Stimulated activated naive CD4-positive, alpha-beta T cell (primary cell): ENCODE measurements at places on chromosomes 1 and 21.

GRCh38 chr1:26015358-26015757 lies 6.2 kb upstream of the EXTL1 start:
- DNase-seq = no peak

- no peak for DNase-seq
These were observed 57.6 kb upstream of the PPM1J start for GRCh38 chr1:112772781-112773180.

GRCh38 chr1:53763911-53764310 lies 24.9 kb upstream of the GLIS1 start:
- DNase-seq = no peak

DNA sequence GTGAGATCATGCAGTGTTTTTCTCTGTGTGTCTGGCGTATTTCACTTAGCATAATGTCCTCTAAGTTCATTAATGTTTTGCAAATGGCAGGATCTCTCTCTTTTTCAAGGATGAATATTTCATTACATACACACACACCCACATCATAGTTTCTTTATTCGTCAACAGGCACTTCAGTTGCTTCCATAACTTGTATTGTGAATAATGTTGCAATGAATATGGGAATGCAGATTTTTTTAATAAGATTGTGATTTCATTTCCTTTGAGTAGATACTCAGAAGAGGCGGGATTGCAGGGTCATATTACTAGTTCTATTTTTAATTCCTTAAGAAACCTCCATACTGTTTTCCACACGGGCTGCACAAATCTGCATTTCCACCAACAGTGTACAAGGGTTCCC lies 134.0 kb downstream of the CLEC20A start:
- no peak for DNase-seq

- DNase-seq = no peak
These were observed 73.9 kb upstream of the RGL1 start for GRCh38 chr1:183730886-183731573.

GRCh38 chr1:176552999-176553398 lies 90.0 kb downstream of the PAPPA2 start:
- no peak for DNase-seq

GRCh38 chr1:178310685-178311105 lies 186.1 kb downstream of the CLEC20A start:
- no peak for DNase-seq

DNA sequence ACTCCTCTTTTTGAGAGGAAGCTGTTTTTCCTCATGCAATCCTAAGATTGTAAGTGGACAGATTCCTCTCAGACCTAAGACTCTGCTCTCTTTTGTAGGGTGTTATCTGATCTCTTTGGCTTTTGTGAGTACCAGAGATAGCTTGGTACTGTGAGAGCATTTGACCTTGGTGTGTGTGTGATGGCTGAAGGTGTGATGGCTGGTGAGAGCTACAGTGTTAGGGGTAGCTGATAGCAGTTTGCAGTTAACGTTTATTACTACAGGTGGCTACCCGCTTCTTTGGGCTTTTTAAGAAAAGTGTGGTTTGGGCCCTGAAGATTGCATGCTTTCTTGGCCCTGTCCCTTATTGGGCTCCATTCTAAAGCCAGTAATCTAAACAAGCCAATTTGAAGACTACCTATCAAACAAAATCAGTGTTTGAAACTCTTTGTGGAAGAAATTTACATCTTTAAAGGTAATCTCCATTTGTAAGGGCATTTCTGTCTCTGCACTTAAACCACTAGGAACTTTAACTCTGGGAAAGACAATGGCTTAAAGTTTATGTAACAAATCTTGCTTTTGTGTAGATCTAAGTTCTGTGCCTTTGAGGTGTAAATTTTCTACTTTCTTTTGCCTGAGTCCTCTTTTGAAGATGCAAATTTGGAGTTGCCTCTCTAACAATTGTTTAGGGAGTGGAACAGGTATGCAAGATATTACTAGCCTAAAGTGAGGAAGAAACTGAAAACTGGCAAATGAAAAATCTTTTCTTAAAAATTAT lies 85.3 kb upstream of the SERBP1 start:
- DNase-seq = no peak

DNA sequence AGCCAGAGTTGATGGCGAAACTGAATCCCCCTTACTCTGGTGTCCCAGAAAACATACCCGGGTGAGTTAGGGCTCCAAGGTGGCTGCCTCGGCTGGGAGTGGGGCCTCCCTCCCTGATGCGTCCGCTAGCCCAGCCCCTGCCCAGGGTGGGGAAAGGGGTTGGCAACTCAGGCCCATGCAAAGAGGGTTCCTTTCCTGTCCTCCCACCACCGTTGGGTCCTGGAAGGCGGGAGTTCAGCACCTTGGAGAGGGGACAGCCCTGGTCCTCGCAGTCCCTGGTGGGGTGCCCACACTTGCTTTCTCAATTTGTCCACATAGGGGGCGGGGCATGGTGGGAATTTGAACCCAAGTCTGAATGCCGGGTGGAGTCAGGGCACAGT lies 6.1 kb downstream of the SRM start:
- no peak for DNase-seq

GRCh38 chr21:17441370-17441769 lies 71.5 kb upstream of the CXADR start:
- no peak for DNase-seq

GRCh38 chr1:27306892-27307761 lies 14.8 kb upstream of the TMEM222 start:
- DNase-seq = no peak

GRCh38 chr1:212623603-212624002 lies 15.0 kb downstream of the ATF3 start:
- DNase-seq = no peak

- DNase-seq = no peak
These were observed 14.0 kb downstream of the PRDM15 start for GRCh38 chr21:41865002-41865777.

DNA sequence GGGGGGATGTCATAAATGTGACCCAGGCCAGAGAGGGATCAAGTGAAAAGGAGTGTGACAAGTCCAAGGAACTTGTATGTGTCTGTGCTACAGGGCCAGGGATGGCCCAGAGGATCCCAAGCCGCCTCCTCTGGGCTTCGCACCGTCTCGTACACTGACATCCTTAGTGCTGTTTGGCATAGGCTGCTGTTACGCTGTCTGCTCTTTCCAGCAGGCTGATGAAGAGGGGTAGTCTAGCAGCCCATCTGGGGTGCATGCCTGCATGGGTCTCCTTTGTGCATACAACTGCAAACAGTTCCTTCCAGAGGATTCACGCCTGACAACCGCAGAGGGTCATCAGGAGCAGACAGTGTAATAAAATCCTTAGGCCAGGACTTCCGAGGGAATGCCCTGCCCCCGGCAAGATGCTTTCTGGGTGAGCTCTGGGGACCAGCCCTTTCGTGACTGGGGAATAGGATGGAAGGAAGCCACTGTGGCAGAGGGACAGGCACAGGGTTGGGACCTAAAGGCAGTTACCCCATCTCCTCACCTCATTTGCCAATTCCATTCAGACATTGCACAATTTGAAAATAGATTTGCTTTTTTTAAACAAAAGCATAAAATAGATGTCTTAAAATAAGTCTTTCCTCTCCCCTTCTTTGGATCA lies 6.3 kb upstream of the GOLT1A start:
- DNase-seq = no peak

DNA sequence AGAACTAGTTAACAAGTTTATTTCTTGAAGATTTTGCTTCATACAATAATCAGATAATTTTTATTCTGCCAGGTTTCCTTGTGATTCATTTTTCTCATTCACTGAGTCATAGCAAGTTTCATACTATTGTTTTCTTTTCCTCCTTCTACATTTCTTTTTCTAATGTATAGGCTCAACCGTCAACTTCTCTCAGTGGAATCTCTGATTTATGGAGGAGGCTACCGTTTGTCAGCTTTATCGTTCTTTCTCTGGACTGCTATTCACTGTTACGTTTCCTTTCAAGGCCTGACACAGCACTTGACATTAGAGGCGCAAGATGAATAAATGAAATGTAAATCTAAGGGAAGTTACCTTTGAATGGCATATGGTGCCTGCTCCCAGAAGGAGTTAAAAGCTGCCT lies 284.3 kb upstream of the NR5A2 start:
- no peak for DNase-seq

GRCh38 chr1:79040424-79041082 lies 34.0 kb upstream of the ADGRL4 start:
- DNase-seq = no peak

- DNase-seq = no peak
These were observed 28.2 kb downstream of the ATP8B2 start for GRCh38 chr1:154353460-154353904.

GRCh38 chr1:78088486-78088885 lies 42.7 kb downstream of the GIPC2 start:
- DNase-seq = no peak

- no peak for DNase-seq
These were observed 283.3 kb downstream of the RRAGC start for GRCh38 chr1:38576241-38576640.

GRCh38 chr1:242847390-242847993 lies 323.0 kb upstream of the PLD5 start:
- DNase-seq = no peak

DNA sequence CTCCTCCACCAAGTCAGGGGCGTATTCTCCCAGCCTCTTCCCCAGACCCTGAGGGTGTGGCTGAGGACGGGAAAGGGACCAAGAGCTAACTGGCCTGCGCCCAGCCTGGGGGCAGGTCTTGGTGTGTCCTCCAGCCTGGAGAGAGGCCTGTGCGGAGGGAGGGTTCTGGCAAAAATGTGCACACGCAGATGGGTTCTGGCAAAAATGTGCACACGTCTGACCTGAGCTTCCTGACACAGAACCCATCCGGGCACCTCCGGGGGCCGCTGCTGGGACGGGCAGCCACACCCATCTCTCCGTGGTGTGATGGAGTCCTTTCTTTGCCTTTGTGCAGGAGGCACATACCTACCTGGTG lies 23.1 kb upstream of the PKP1 start:
- DNase-seq = no peak

DNA sequence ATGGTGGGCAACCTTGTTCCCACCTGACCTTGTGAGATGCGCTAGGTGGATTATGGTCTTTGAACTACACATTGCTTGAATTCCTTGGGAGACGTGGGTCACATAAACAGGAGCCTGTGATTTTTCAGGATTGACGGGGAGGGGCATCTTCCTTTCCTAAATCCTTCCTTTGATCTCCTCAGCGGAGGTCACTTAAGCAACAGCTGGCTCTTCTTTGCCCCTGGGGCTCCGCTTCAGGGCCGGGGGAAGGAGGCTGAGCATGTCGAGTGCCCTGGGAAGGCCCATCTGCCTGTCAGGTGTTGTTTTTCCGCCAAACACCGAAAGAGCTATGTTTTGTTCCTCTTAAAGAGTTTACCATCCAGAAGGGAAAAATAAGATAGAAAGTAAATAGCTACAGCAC lies 40.6 kb downstream of the KIF26B start:
- no peak for DNase-seq

DNA sequence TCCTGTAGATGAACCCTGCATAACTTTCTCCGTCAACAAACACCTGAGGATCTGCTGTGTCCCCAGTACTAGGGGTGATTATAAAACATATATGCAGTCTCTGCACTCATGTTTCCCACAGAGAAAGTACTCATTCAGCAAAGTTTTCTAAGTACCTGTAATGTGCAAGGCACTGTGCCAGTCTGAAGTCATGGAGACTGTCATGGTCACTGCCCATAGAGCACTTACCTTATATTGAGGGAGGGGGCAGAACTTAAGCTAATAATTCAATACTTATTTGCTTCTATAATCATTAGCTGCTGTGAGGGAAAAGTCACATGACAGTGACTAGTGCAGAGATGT lies 41.2 kb downstream of the MAP3K21 start:
- no peak for DNase-seq

GRCh38 chr21:37538971-37539590 lies 172.5 kb downstream of the DYRK1A start:
- no peak for DNase-seq

DNA sequence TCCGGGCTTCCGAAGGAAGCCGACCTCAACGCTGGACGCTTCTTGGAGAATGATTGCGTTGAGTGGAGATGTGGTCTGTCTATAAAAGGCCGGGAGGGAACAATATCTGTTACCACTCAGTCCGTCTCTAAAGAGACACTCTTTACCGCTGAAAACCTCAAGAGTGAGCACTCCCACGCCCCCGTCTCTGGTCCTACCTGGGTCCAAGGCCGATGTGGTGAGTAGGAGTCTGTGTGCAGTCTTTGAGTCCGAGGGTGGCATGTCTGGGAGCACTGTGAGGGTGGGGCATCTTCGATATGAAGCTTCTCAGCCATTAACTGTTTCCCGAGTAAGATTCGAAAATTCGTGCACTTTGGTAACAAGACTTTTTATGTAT lies 576 bp downstream of the ZFP69 start:
- DNase-seq = peak; percentile 23

GRCh38 chr1:162026881-162027280 lies 3.2 kb upstream of the OLFML2B start:
- DNase-seq = no peak

DNA sequence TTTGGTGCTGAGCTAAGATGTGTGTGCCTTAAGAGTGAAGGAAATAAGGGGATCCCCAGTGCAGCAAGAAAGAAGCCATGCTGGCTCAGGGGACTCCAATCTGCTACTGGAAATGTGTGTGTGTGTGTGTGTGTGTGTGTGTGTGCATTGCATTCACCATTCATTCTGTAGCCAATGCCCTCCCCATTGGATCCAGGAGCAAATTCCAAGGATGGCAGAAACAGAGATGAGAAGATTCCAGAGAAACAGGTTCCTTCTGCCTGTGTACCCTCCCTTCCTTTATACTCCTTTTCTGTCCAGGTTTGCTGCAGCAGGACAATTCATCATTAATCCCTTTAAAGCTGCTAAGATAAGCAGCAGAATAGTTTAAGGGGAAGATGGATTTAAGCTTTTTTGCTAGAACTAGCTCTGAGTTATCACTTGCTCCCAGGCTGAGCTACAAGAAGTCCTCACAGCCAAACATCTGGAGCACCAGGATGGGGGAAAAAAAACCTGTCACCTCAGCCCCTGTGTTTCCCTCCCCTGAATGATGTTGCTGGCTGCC lies 3.2 kb downstream of the SLC6A17 start:
- DNase-seq = no peak

DNA sequence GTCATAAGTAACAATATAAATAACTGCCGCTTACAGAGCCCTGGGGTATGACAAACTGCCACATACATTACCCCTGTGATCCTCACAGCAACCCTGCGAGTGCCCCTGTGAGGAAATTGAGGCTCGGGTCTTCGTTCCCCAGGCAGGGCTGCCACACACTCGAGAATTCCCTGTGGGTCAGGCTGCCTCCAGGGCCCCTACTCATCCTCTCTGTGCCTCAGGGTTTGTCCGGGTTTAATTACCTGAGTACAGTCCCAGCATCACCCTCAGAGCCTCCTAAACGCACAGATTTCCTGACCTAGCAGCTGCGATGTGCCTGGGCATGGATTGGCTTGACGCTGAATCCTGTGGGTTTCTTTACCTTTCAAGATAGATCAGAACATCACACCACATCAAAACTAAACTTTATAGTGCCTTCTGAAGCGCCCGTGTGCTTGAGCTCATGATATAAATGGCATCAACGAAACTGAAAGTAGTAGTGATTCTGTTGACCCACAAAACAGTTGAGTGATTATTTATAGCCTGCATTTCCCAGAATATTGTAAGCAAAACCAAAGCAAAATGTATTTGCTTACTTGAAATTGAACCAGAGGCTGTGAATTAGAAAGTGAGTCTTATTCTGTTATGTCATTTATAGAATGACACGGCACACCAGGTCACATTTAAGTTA lies 14.0 kb downstream of the SLC37A1 start:
- DNase-seq = peak; percentile 48
